ENCODE measurements at places on chromosomes 2 and 18.

DNA sequence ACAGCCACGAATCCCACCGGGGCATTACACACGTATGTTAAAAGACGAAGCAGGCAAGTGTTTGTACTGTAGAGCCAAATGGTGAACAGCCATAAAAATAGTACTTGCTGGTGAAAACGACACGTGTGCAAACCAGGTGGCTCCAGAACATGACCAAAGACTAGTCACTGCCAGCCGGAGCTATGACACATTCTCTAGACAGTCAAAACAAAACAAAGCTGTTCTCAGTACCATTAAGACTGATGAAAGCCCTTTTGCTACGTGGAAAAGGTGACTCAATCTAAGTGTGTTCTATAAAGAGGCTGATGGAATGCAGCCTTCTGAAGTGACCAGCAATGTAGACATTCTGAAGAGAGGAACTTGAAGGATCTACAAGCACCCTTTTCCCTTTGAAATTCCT lies 367.7 kb upstream of the NETO1 start:
- no peak for DNase-seq

DNA sequence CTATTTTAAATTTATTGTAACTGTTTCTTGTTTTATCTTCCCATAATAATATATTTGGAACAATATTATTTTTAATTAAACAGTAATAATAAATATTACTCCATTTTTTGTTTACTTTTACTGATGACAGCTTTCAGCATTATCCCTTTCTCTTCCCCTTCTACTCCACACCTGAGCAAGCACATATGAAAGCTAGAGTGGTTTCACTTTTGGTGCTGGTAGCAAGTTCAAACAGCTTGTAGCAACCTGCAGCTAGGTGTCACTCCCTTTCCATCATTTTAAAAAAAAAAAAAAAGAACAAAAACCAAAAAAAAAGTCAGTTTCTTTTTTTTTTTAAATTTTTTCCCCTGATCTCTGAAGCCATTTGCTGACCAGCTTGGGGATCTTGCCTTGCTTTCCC lies 801.8 kb downstream of the CCDC85A start:
- DNase-seq: no peak

GRCh38 chr18:49802623-49803022 lies 10.7 kb downstream of the ACAA2 start:
- no peak for DNase-seq

DNA sequence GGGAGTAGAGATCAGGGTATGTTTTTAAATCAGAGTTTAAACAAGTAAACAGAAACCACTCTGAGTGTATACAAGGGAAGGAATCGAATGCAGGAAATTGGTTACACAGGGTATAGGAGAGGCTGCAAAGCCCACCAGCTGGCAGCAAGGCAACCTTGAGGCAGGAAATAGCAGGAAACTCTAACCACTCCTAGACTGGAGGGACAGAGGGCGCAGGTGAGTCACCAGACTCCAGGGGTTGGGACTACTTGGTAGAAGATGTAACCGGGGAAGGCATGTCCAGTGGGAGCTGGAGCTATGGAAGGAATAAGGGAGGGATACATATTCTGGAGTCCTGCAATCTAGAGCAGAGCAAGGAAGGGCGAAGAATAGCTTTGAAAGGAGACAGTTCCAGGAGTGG lies 152.3 kb downstream of the MEIS1 start:
- no peak for DNase-seq

DNA sequence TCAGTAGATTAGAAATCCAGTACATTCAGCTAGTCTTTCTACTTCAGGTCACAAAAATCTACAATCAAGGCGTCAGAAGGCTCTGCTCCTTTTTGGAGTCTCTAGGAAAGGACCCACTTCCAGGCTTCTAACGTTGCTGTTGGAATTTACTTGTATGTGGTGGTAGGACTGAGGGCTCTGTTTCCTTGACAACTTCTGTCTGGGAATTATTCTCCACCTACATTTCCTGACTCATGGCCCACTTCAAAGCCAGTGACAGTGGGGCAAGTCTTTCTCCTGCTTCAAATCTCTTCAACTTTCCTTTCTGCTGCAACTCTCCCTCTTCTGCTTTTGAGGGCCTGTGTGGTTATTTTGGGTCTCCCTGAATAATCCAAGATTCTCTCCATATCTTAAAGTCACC lies 10.4 kb upstream of the TMX3 start:
- no peak for DNase-seq

- DNase-seq: no peak
These were observed 3.4 kb upstream of the OXER1 start for GRCh38 chr2:42767080-42767898.

GRCh38 chr2:60463249-60463648 lies 90.2 kb downstream of the BCL11A start:
- peak; percentile 37 for DNase-seq

- DNase-seq: no peak
These were observed 119.1 kb downstream of the LRATD1 start for GRCh38 chr2:14751581-14751980.

DNA sequence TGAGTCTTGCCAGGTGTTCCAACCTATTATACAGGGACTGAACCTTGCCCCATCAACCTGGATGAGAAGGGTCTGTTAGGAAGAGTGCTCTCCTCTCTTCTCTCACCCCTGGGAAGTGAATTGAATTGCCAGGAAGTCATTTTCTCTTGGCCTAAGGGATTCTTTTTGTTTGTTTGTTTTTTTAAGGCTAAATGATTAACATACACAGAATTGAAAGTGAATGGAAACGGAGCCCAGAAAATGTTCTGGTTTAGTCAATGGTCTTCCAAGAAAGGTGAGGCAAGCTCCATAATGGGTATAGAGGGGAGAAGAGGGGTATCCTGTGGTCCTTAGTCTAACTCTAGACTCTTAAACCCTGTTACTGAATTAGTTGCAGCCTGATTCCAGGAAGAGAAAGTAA lies 189.1 kb downstream of the FSHR start:
- DNase-seq: no peak

DNA sequence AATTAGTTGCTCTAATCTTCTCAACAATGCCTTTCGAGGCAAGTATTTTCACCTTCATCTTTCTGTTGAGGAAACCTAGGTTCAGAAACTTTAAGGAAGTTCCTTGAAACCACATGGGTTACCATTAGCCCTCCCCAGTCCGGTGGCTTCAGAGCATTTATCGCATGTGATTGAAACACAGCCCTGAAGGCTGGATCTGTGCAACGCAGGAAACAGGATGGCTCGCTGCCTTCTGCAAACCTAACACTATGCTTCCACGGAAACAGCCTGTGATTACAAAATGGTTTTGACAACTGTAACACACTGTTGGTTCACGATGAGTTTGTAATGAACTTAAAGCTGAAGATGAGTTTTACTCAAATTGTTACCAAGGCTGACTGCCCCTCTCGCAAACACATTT lies 68.5 kb downstream of the EPB41L3 start:
- no peak for DNase-seq

DNA sequence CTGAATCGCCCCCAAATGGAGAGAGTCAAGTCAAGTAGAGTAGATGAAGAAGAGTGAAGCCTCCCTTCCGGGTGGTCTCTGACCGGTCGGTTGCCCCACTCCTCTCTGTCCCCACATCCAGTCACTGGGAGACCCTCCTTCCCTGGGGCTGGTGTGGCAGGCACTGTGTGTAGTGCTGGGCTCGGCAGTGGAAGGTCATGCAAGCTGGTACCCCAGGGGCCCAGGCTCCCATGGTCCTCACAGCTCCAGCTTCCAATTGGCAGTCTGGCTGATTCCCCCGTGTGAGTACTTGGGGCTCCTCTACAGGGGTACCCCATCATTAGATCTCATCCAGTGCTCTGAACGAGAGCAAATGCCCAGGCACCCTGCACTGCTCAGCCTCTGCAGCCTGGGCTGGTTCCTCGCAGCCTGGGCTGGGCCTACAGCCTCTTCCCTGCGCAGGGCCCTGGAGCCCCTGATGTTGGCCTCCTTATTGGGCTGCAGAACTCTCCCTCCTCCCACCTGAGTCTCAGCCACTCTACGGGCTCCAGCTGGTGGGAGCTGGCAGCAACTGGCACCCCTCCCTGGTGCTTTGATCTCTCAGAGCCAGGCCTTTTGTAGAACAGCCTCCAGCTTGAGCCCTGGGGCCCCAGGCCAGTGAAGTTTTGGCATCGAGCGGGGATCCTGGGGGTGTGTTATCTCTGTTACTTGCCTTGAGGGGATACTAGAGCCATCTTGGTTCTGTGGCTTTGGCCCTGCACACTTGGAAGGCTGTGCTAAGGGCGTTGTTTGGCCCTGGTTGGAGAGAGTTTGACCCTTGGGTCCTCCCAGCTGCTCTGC lies 187.8 kb upstream of the HDAC4 start:
- no peak for DNase-seq

DNA sequence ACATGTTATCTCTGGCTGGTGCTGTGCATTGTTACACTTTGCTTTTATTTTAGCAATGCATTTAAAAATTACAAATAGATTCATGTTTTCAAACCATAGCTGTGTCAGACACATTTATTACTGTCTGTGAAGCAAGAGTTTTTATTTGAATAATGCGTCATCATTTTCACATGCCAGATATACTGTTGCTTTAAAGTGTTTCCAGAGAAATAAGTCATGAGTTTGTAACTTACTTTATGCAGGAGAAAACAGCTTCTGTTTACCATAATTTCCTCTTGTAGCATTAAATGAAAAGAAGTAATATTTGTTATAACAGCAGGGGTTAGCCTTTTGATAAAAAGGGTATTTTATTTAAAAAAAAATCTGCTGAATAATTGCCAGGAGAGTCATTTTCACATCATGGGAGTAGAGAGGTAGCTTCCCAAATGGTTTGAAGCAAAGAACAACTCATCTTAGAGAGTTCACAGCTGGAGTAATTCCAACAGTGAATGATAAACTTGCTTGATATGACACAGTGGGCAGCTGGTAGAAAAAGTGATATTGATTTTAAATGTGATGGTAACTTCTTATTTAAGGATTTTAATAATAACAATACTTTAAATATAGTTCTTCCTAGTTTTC lies 1274.5 kb upstream of the CRIM1 start:
- DNase-seq: no peak

- DNase-seq: no peak
These were observed 209.2 kb downstream of the MYT1L start for GRCh38 chr2:2121887-2122286.

- DNase-seq: no peak
These were observed 46.0 kb upstream of the FAM110C start for GRCh38 chr2:92326-92725.

DNA sequence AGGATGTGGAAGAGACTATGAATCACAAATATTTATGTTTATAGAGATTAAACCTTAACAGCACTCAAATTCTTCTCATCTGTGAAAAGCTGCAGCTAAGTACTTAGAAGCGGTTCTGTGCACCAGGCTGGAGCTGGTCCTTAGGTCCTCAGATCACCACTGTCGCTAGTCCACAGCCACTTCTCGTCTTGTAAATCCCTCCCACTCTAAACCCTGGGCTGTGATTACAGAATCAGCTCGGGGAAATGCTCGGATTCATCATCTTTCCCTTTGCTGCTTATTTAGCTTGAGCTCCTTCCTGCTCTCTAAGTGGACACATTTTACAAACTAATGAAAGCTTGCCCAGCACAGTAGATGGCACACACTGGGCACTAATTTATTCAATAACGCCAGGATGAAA lies 61.7 kb downstream of the RNF152 start:
- no peak for DNase-seq

DNA sequence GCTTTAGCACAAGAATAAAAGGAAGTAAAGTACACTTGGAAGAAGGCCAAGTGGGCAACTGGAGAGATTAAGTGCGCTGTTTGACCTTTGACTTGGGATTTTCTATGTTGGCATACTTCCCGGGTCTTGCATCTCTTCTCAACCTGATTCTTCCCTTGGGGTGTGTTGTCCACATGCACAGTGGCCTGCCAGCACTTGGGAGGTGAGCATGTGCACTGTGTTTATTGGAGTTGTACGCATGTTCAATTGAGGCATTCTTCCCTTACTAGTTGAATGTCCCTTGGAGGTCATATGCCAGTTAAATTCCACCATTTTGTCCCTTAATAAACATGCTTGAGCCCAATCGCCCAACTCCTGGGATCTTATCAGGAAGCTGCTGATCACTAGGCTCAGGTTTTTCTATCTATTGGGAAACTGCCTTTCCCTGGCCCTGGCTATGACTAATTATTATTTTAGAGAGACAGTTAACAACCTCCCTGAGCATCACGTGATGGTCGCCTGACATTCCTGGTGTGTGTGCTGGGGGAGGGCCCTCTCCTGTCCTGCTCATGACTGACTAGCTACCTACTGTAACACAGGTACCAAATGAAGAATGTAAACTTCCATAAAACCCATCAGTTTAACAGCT lies 62.5 kb upstream of the RAPGEF4 start:
- no peak for DNase-seq

GRCh38 chr2:234496055-234496834 lies 636 bp downstream of the ARL4C start:
- no peak for DNase-seq

DNA sequence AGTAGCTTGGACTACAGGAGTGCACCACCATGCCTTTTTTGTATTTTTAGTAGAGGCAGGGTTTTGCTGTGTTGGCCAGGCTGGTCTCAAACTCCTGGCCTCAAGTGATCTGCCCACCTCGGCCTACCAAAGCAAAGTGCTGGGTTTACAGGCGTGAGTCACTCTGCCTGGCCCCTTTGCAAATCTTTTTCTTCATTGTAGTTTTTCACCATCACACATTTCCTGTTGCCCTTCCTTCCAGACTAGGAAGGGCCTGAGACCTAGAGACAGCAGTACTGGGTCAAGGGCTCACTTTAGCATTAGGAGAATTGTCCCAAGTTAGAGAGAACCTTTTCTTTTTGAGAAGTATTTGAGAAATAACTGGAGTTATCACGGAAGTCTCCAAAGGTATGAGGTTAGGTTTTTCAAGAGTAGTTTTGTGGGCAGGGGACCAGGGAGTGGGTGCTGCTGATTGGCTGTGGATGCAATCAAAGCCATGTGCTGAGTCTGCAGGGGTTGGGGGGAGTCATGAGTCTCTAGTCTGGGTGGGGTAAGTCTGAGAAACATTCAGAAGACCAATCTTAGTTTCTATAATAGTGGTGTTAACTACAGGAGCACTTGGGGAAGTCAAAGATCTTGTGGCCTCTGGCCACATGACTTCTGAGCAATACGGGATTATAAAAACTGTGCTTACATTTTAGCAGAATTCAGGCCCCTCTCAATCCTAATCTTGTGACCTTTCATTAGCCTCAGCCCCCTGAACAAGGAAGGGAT lies 23.7 kb downstream of the B3GNT2 start:
- no peak for DNase-seq

- no peak for DNase-seq
These were observed 69.9 kb downstream of the ODC1 start for GRCh38 chr2:10378189-10378588.

GRCh38 chr18:38496222-38496793 lies 930.7 kb upstream of the CELF4 start:
- DNase-seq: no peak

- no peak for DNase-seq
These were observed 78.1 kb downstream of the SPIRE1 start for GRCh38 chr18:12579775-12580174.
